ENCODE measurements at places on chromosomes 5 and 9.

DNA sequence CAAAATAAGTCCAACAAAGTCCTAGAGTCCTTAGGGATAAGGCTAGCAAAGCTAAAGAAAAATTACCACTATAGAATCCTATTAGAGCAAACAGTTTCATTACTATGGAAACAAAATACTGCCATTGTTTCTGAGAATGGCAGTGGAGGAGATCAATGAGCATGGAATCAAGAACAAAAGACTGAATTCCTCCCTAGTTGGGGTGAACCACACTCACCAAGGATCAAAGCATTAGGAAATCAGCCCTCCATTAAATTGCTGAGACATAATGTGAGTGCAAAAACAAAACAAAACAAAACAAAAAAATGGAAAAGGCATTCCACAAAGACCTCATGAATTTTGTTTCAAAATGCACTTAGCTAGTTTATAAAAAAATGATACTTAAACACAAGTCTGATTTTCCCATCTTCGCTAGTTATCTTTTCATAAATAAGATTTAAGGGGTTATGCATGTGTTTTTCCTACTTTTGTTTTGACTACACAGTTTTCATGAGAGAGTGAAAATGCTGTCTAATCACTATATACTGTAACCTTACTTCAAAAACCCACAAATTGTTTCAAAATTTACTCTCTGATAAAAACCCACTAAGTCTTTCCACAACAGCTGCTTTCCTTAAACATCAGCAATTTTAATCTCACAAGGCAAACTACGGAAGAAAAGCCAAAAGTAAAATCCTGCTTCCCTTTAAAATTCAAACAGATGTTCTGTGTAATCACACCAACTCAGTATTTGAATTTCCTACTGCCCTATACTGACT is 9.7 kb downstream of the SERINC5 start:
- H3K27ac ChIP-seq: peak overlapping the region; percentile 69
- no peak for DNase-seq
- H3K36me3 ChIP-seq: peaks cover 31% of the 10 kb centered on the region
- no peaks in the 10 kb centered on the region for H3K27me3 ChIP-seq
- peaks cover 42% of the 10 kb centered on the region for H3K4me1 ChIP-seq

- peaks cover 1% of the 10 kb centered on the region for H3K27me3 ChIP-seq
- no peak overlapping the region for H3K4me3 ChIP-seq
- no peaks in the 10 kb centered on the region for H3K36me3 ChIP-seq
- DNase-seq: no peak
- no peaks in the 10 kb centered on the region for H3K4me1 ChIP-seq
Observed at GRCh38 chr5:42499016-42499415, 75.8 kb downstream of the GHR start.

- peaks cover 3% of the 10 kb centered on the region for H3K4me1 ChIP-seq
- no peak overlapping the region for H3K4me3 ChIP-seq
- H3K36me3 ChIP-seq: no peaks in the 10 kb centered on the region
- H3K27me3 ChIP-seq: no peaks in the 10 kb centered on the region
- no peak for DNase-seq
- H3K27ac ChIP-seq: no peak overlapping the region
Observed at GRCh38 chr5:112823656-112824055, 37.4 kb upstream of the SRP19 start.

- H3K36me3 ChIP-seq: no peaks in the 10 kb centered on the region
- no peak for DNase-seq
- H3K27ac ChIP-seq: no peak overlapping the region
- H3K27me3 ChIP-seq: no peaks in the 10 kb centered on the region
- no peaks in the 10 kb centered on the region for H3K4me1 ChIP-seq
- no peak overlapping the region for H3K4me3 ChIP-seq
Observed at GRCh38 chr5:119913425-119913824, 284.1 kb downstream of the FAM170A start.

GRCh38 chr9:16152276-16153101 is 599.6 kb downstream of the CCDC171 start:
- peaks cover 23% of the 10 kb centered on the region for H3K4me1 ChIP-seq
- no peaks in the 10 kb centered on the region for H3K36me3 ChIP-seq
- DNase-seq: no peak
- no peak overlapping the region for H3K27ac ChIP-seq
- H3K4me3 ChIP-seq: no peak overlapping the region
- H3K27me3 ChIP-seq: peaks cover 2% of the 10 kb centered on the region

GRCh38 chr5:164422400-164422799 is 917.0 kb downstream of the MAT2B start:
- H3K4me1 ChIP-seq: no peaks in the 10 kb centered on the region
- no peak overlapping the region for H3K27ac ChIP-seq
- no peak for DNase-seq
- H3K27me3 ChIP-seq: no peaks in the 10 kb centered on the region
- H3K36me3 ChIP-seq: peaks cover 12% of the 10 kb centered on the region

- DNase-seq: no peak
- no peaks in the 10 kb centered on the region for H3K27me3 ChIP-seq
- peaks cover 64% of the 10 kb centered on the region for H3K36me3 ChIP-seq
- H3K4me3 ChIP-seq: no peak overlapping the region
- peaks cover 26% of the 10 kb centered on the region for H3K4me1 ChIP-seq
Observed at GRCh38 chr5:163453705-163454104, 6.2 kb downstream of the NUDCD2 start.

GRCh38 chr5:18967637-18968036 is 1020.4 kb downstream of the CDH18 start:
- no peaks in the 10 kb centered on the region for H3K27me3 ChIP-seq
- no peaks in the 10 kb centered on the region for H3K4me1 ChIP-seq
- no peaks in the 10 kb centered on the region for H3K36me3 ChIP-seq
- H3K27ac ChIP-seq: no peak overlapping the region
- H3K4me3 ChIP-seq: no peak overlapping the region
